Cardiac septum (tissue), 1 donor: ENCODE measurements at places on chromosomes 2 and 18. TPM values are rescaled to one million over a fixed set of nuclear protein-coding genes. Genes with fewer than 3 reads are reported as not detected.

DNA sequence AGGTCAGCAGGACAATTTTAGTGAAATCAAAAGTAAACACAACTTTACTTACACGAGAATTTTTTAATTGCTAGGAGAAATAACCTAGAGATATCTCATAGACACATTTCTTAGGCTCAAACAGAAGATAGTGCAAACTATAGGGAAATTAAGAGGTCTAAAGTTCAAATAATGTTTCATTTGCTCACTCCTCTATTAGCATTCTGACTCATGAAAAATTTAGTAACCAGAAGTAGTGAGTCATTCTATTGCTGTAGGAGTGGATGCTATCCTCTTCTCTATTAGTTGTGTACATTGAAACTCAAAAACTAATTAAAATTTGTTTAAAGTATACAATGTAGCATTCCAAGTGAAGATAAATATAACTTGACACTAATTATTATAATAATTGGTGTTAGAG lies 908.3 kb upstream of the TMEFF2 start:
- DNase-seq = no peak

The AKAIN1 gene
- total RNA-seq = not detected

The IL37 gene
- total RNA-seq = not detected

DNA sequence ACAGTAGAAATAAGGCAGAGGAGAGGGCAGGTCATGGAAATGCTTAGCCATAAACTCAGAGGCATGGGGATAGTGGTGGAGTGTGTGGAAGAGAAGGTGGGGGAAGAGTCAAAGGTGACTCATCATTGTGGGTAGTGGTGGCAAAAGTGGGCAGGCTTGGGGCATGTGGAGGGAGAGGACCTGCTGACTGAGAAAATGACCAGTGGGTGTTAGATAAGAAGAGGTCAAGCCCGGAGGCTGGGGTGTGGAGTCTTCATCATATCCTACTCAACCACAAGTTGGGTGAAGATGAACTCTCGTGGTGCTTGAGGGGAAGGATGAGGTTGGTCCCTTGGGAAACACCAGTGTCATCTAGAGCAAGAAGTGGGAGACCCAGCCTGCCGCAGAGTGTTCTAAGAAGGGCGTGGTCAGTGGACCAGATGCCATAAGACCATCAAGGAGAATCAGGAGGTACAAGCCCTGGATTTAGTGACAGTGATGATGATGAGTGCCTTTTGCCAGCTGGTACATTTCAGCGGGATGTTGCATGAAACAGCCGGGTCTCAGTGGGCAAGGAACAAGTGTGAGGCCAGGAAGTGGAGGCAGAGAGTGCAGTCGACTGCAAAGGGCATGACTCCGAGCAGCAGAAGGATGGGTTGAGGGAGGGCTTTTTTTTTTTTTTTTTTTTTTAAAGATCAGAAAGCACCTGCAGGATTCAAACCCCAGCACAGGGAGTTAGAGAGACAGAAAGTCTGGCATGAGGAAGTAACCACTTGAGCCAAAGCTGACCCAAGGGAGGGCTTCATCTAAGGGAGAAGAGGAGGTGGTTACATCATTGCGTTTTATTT lies 122.6 kb upstream of the SPRED2 start:
- no peak for DNase-seq

GRCh38 chr18:24378598-24378997 lies 19.0 kb downstream of the OSBPL1A start:
- DNase-seq = no peak

DNA sequence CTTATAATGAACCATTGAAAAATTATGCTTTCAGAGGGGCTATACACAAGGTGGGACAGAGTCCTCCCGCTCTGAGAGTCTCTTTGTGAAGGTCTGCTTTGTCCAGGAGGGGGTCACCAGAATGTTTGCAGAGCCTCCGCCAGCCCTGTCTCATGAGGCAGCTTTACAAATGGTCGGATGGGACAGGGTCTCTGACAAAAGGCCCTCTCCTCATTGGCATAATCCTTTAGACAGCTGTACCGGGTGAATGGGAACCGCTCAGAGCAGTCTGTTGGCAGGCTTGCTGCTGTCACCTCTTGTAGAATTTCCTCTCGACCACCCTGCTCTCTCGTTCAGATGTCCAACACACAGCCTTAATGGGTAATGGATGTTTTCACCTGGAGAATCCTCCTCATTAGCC lies 40.2 kb upstream of the TGIF1 start:
- no peak for DNase-seq

- no peak for DNase-seq
Observed at GRCh38 chr2:54704688-54705605, 18.5 kb upstream of the EML6 start.
